ENCODE measurements at places on chromosomes 4 and X. TPM values are rescaled to one million over a fixed set of nuclear protein-coding genes. Genes with fewer than 3 reads are reported as not detected.

The IL1RAPL1 gene
- polyA plus RNA-seq: not detected

The MAGEC3 gene
- not detected for polyA plus RNA-seq

The PPARGC1A gene
- polyA plus RNA-seq: 2.7 TPM

The PGAM4 gene
- not detected for polyA plus RNA-seq

The TEX13B gene
- polyA plus RNA-seq: not detected

- no peak for DNase-seq
Observed at GRCh38 chrX:110425222-110426154, 66.8 kb downstream of the RTL9 start.
